Gastroesophageal sphincter (tissue), 4 donors: ENCODE measurements at places on chromosomes 5 and 9.

DNA sequence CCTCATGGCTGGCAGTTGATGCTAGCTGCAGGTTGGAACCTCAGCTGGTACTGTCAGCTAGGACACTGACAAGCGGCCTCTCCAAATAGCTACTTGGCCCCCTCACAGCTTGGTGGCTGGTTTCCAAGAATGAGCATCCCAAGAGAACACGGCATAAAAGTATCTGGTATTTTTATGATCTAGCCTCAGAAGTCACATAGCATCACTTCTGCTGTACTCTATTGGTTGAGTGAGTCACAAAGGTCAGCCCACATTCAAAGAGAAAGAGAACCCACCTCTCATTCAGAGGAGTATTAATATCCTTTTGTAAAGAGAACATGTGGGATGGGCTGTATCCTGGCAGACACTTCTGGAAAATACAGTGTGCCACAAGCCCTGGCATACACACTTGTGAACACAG lies 6.0 kb upstream of the SIL1 start:
- no peak for ATAC-seq

GRCh38 chr9:105330755-105331154 lies 86.3 kb downstream of the SLC44A1 start:
- ATAC-seq = no peak

DNA sequence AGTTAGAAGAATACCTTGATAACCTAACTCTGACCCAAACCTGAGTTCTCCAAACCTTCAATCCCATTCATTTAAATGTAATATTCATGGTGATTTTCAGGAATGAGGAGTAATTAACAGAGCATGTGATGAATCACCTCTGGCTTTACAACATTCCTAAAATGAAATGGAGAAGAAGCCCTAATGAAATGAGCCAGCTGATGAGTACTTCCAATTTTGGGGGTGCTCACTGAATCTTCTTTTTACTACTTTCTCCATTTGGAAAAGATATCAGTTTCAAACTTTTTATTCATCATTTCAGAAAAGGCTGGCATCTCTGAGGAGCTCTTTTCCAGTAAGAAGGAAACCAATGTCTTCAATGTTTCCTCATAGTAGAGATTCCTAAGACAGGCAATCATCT lies 2.9 kb upstream of the SPINK5 start:
- no peak for ATAC-seq

GRCh38 chr5:59251627-59252026 lies 641.9 kb downstream of the PDE4D start:
- no peak for ATAC-seq

GRCh38 chr5:111472096-111472495 lies 40.2 kb downstream of the STARD4 start:
- ATAC-seq = no peak

DNA sequence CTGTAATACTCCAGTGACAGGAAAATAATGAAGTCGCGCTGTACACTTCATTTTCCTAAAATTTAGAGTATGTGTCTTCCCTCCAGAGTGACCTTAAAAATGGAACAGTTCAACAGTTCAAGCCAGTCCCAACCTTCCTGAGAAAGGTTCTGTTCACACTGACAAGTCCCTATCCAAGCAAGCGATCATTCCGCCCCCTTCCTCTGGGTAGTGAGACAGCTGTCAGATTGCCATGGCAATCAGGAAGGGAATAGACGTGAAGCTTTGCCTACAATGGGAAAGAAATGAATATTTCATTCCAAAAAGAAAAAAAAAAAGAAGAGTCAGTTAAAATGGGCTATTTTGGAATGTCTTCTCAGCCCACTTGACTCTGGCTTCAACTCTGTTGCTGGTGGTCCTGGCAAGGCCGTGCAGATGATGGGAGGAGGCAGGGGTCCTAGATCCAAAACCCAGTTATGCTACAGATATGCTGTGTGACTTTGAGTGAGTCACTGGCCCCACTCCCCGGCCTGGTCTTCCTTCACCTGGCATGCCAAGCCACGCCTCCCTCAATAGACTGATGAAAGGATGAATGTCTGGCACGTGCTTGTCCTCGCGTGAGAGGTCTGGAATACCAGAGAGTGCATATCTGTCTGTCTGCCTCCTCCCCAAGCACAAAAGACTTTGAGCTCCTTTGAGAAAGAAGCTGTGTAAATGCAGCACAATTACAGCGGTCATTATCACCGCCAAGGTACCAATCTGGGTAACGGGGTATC lies 165.8 kb upstream of the WWC1 start:
- no peak for ATAC-seq

DNA sequence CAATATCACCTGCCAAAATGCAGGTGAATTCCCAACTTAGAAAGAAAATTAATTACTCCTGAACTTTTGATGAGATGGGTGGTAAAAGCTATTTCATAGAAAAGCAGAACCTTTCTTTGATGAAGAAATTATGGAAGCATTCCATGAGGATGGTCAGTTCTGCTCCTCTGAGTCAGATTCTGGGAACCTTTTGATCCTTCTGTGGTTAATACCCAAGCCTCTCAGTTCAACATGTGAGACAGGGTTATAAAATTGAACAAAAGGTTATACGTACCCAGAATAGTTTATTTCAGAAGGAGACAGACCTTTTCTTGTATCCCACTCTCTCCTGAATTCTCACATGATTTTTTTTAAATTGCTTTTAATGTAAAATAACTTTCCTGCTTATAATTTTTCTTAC lies 767.6 kb upstream of the ADAMTS16 start:
- ATAC-seq = no peak

DNA sequence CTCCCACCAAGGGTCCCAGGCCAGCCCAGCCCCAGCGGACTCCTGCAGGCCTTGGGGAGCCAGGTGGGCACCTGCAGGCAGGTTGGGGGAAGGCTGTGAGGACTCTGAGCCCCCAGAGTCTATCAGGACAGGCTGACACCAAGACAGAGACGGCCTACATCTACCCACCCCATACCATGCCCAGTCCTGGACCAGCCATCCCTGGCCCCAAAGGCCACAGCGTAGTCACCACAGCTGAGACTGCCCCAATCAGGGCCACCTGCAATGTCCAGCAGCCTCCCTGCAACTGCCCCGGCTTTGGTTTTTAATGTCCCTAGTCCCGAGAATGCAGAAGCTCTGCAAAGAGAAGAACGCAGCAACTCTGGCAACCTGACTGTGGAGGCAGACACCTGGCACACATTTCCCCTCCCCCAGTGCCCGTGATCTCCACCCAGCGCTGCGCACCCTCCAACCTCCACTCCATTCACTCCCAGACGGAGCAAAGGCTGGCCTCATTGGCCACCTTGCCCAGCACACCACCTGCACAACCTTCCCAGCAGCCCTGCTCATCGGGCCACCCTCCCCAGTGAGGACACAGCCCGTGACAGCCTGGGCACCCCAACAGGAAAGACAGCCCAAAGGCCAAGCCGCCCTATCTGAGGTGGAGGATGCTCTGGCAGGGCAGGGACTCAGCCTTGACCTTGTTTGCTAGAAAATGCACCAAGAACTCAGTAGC lies 14.9 kb downstream of the ADAMTS2 start:
- ATAC-seq = no peak

DNA sequence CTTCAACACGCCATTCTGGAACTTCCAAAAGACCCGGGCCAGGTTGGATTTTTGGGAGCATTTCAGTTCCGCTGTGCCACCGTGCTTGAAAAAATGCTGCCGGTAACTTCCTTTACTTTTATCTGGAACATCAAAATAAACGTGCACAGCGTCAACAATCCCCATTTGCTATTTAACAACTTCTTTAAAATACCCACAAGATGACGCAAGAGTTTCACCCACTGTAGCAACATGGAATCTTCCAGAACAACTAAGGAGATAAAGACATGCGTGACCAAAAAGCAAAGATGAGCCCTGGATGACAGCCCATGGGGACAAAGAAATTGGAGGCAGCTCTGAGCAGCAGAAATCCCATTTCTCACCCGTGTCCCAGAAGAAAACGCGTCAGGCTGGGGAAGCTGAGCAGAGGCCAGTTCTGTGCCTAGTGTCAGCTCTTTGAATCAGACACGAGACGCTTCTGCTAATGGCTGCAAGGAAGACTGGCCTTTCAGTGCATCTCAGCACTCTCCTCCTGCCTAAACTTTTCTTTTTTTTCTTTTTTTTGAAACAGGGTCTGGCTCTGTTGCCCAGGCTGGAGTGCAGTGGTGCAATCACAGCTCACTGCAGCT lies 61.3 kb downstream of the SECISBP2 start:
- ATAC-seq = no peak

DNA sequence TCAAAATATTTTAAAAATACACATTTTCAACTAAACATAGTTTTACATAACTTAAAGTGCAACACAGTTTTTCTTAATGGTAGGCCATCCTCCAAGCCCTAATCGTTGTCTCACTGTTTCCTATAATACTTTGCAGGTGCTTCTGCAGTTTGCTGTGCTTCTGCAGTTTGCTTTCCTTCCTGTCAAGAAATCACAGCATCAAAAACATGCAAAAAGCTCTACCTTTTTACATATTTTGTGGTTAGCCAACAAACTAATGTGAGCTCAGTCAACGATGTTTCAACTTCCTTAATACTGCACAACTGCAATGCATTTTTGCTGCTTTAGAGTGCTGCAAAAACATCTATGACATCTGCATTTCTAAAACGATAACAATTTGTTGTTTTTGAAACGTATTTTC lies 25.2 kb downstream of the EMB start:
- no peak for ATAC-seq
